ENCODE measurements at places on chromosomes 1 and 21. TPM values are rescaled to one million over a fixed set of nuclear protein-coding genes. Genes with fewer than 3 reads are reported as not detected.

The KRTAP10-5 gene
- not detected for total RNA-seq

The TIPRL gene
- total RNA-seq, result 42.3 TPM

The AGMAT gene
- 1.4 TPM for total RNA-seq

The PDPN gene
- total RNA-seq, result not detected

The CCDC185 gene
- not detected for total RNA-seq

The C1QTNF12 gene
- total RNA-seq, result not detected

The DYNLT5 gene
- total RNA-seq, result 1.1 TPM
